Liver (tissue), 10 donors: ENCODE measurements at places on chromosomes 5 and 9. TPM values are rescaled to one million over a fixed set of nuclear protein-coding genes. Genes with fewer than 3 reads are reported as not detected.

DNA sequence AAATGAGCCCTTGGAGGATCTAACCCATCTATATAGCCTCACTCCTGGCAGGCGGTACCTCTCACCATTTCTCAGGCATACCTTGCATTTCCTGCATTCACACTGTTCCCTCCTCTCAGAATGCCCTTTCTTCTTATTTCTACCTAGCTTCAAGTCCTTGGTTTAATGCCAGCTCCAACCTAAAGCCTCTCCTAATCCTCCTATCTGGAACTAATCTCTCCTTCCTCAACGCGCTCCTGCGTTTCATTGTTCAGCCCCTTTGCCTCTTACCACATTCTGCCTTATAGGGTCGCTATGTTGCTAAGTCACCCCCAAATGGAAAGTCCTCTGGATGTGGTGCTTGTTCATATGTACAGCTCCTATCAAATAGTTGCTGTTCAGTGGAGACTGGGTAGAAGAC, 288.5 kb upstream of the TUT7 start:
- H3K27me3 ChIP-seq: no peaks in the 10 kb centered on the region
- no peaks in the 10 kb centered on the region for H3K4me1 ChIP-seq
- no peak overlapping the region for H3K27ac ChIP-seq
- H3K4me3 ChIP-seq: no peak overlapping the region
- DNase-seq: no peak

The SNCAIP gene
- 0.98 TPM for total RNA-seq

The SV2C gene
- total RNA-seq: not detected

DNA sequence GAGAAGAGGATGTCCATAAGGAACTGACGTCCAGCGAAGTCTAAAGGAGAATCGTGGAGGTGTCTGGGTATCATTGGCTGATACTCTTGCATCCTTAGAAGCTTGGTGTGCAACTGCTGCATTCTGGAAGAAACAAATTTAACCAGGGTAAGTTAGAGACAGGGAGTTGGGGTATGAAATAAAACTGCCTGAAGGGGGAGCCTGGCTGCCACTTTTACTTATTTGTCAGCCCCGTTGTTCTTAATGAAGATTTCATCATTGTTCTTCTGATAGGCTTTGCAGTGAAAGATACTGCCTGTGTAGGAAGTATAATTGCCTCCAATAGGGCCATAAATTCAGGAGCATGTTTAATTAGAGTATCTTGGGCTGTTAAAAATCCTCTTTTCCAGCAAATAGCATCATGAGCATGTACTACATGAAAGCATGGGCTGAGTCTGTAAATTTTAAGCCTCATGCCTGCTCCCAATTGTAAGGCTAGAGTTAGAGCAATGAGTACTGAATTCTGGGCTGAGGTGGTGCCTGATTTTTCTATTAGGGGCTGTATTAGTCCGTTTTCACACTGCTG, 1264.5 kb upstream of the ACO1 start:
- no peaks in the 10 kb centered on the region for H3K27me3 ChIP-seq
- DNase-seq: no peak
- peaks cover 8% of the 10 kb centered on the region for H3K4me1 ChIP-seq
- H3K4me3 ChIP-seq: no peak overlapping the region

- no peak for DNase-seq
- H3K27ac ChIP-seq: no peak overlapping the region
- H3K36me3 ChIP-seq: no peaks in the 10 kb centered on the region
- no peaks in the 10 kb centered on the region for H3K27me3 ChIP-seq
- H3K4me3 ChIP-seq: no peak overlapping the region
- no peaks in the 10 kb centered on the region for H3K4me1 ChIP-seq
Observed at GRCh38 chr5:123075521-123076163, 13.4 kb upstream of the PRDM6 start.

- no peak overlapping the region for H3K4me3 ChIP-seq
- DNase-seq: no peak
Observed at GRCh38 chr9:115444959-115445358, 327.0 kb upstream of the TNC start.

- no peak overlapping the region for H3K27ac ChIP-seq
- H3K27me3 ChIP-seq: no peaks in the 10 kb centered on the region
- H3K4me1 ChIP-seq: peaks cover 10% of the 10 kb centered on the region
- peak; percentile 29 for DNase-seq
- peaks cover 4% of the 10 kb centered on the region for H3K36me3 ChIP-seq
- H3K4me3 ChIP-seq: no peak overlapping the region
Observed at GRCh38 chr9:93123561-93124283, 10.3 kb downstream of the NINJ1 start.

GRCh38 chr9:136001231-136001630, 40.1 kb upstream of the UBAC1 start:
- no peaks in the 10 kb centered on the region for H3K27me3 ChIP-seq
- no peak for DNase-seq
- no peak overlapping the region for H3K27ac ChIP-seq
- no peak overlapping the region for H3K4me3 ChIP-seq

DNA sequence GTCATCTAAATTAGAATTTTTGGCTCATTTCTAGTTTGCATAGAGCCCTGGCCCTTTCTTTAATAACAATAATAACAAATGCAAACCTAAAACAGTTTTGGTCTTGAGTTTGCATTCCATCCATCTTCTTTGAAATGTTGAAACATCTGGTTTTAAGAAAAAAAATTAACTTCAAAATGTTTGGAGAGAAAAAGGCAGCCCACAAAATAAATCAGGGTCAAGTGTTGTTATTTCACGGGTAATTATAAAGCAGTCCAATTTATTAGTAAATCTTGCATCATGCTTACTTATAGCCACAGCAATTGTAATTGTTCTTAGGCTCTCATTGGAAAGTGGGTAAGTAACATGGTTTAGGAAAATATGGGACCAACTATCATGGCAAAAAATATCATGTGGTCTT, 247.0 kb upstream of the MEF2C start:
- H3K4me3 ChIP-seq: no peak overlapping the region
- no peaks in the 10 kb centered on the region for H3K27me3 ChIP-seq
- H3K36me3 ChIP-seq: no peaks in the 10 kb centered on the region
- no peak for DNase-seq

GRCh38 chr9:32339424-32339823, 45.0 kb upstream of the ACO1 start:
- peaks cover 2% of the 10 kb centered on the region for H3K27me3 ChIP-seq
- H3K27ac ChIP-seq: no peak overlapping the region
- H3K36me3 ChIP-seq: no peaks in the 10 kb centered on the region
- no peak overlapping the region for H3K4me3 ChIP-seq
- no peak for DNase-seq
- no peaks in the 10 kb centered on the region for H3K4me1 ChIP-seq

The MLANA gene
- 0.05 TPM for total RNA-seq
